CD4-positive, alpha-beta memory T cell (primary cell): ENCODE measurements at places on chromosomes 16 and 17. TPM values are rescaled to one million over a fixed set of nuclear protein-coding genes. Genes with fewer than 3 reads are reported as not detected.

DNA sequence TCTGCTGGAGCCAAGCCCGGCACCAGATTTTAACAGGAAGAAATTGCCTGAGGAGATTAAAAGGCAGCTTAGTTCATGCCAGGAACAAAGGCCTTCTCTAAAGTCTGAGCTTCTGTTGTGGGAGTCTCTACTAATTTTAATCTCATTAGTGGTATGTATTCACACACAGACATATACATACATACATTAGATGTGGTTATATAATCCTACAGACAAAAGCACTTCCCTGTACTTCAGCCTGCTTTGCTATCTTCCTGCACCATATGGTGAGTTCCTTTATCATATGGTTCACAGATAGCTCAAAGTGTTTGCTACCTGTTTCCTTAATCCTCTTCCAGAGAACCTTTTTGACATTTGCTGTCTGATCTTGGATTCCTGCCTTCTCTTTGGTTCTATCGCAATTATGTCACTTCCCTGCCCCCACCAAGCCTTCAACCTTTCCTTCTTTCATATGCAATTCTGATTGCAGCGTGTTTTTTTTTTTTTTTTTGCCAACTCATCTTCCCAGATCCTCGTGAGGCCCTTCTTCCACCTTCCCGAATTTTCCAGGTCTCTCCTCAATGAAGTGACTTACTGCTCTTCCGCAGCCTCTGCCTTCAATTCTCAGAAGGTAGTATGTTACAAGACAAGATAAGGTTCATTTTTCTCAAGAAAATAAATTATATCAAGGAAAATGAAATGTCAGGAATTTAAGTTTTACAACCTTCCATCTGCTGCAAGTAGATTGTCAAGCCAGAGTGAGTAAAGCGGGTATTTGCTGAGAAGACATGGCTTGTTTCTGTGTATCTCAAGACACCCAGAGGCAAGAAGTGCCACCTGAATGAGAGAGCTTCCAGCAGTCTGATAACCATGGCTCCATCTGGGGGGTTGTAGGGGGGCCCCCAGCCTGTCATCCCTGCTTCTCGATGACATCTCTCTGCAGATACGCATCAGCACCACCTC, 120.2 kb upstream of the CACNG3 start:
- H3K27ac ChIP-seq, result no peak overlapping the region
- H3K36me3 ChIP-seq, result peaks cover 4% of the 10 kb centered on the region
- DNase-seq, result no peak
- no peaks in the 10 kb centered on the region for H3K4me1 ChIP-seq

Gene C1QTNF8
- not detected for polyA plus RNA-seq

Gene LPO
- polyA plus RNA-seq, result not detected

Gene MYO15B
- 0.89 TPM for polyA plus RNA-seq

DNA sequence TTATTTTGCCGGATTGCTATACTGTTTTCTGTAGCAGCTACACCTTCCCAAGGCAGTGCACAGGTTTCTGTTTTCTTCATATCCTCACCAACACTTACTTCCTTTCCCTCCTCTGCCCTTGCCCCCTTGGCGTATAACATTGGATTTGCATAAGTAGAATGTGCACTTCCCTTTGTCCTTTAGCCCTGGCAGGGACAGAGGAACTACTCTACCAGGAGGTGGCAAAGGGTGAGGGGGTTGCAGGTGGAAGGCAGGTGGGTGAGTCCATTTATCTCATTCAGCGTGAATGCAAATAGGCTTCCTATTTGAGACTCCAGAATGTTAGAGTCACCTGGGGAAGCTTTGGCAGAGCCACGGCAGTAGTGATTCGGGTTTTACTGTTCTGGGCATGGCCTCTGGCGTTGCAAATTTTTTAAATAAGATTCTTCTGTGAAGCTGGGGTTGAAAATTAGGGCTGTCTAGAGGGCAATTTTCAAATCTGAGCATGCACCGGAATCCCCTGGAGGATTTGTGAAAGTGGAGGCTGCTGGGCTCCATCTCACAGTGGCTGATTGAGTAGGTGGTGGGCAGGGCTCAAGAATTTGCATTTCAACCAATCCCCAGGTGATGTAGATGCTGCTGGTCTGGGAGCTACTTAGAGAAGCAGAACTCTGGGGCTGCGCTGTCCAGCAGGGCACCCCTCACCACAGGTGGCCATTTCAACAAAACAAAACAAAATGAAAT, 84.7 kb downstream of the PLCG2 start:
- no peaks in the 10 kb centered on the region for H3K36me3 ChIP-seq
- no peak overlapping the region for H3K27ac ChIP-seq
- no peaks in the 10 kb centered on the region for H3K27me3 ChIP-seq
- no peak overlapping the region for H3K4me3 ChIP-seq

Gene WFIKKN1
- polyA plus RNA-seq, result 0.09 TPM

Gene GP1BA
- not detected for polyA plus RNA-seq

Gene IL21R
- 18.4 TPM for polyA plus RNA-seq

- H3K27me3 ChIP-seq, result no peaks in the 10 kb centered on the region
- H3K27ac ChIP-seq, result no peak overlapping the region
- peak; percentile 28 for DNase-seq
- peaks cover 31% of the 10 kb centered on the region for H3K4me1 ChIP-seq
- H3K4me3 ChIP-seq, result no peak overlapping the region
- H3K36me3 ChIP-seq, result peaks cover 21% of the 10 kb centered on the region
These were observed 84.5 kb downstream of the ABR start for GRCh38 chr17:1095090-1095852.

Gene KRT39
- not detected for polyA plus RNA-seq

DNA sequence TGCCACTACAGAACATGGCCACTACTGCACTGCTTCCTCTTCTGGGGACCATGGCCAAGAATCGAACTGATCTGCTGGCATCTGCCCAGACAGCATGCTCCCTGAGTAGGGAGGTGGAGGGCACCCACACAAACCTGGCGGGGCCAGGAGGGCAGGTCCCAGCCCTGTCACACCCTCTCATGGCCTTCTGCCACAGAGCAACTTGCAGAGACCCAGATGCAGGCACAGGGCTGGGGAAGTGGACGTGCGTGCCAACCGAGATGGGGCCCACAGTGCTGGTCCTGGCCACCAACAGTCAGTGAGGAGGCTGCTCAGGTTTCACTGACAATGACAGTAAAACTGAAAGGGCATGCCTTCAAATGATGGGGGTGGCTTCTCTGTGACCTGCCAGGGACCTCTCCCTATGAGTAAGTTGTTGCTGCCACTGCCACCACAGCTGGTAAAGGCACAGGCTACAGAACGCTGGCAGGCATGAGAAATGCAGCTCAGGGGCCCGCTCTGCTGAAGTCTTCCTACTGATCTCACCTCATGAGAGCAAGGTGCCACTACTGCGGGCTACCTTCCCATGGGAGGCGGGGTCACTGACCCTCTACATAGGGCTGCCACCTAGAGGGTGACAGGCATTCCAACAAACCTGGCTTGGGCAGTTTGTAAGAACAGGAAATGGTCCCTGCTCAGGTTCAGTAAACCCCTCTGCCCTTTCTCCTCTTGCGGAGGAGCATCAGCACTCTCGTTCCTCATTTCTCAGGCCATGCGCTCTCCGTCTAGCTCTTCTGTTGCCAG, 15.5 kb downstream of the HIC1 start:
- H3K36me3 ChIP-seq, result peaks cover 13% of the 10 kb centered on the region
- H3K4me1 ChIP-seq, result peaks cover 21% of the 10 kb centered on the region
- no peaks in the 10 kb centered on the region for H3K27me3 ChIP-seq
- H3K27ac ChIP-seq, result no peak overlapping the region

Gene NLRC5
- 151 TPM for polyA plus RNA-seq

- H3K27ac ChIP-seq, result peak overlapping the region; percentile 71
- no peak overlapping the region for H3K4me3 ChIP-seq
- DNase-seq, result peak; percentile 52
- H3K36me3 ChIP-seq, result no peaks in the 10 kb centered on the region
These were observed 65.7 kb downstream of the CENPV start for GRCh38 chr17:16287563-16288027.

Gene POLR2C
- 58.3 TPM for polyA plus RNA-seq

Gene SERPINF2
- polyA plus RNA-seq, result not detected

- no peak overlapping the region for H3K4me3 ChIP-seq
- DNase-seq, result no peak
- H3K36me3 ChIP-seq, result no peaks in the 10 kb centered on the region
- peaks cover 42% of the 10 kb centered on the region for H3K4me1 ChIP-seq
These were observed 28.0 kb downstream of the ZCCHC14 start for GRCh38 chr16:87464691-87465300.

Gene CA4
- polyA plus RNA-seq, result not detected

GRCh38 chr17:20206068-20206467, 196.9 kb downstream of the SPECC1 start:
- no peaks in the 10 kb centered on the region for H3K4me1 ChIP-seq
- no peak for DNase-seq
- no peak overlapping the region for H3K27ac ChIP-seq
- no peaks in the 10 kb centered on the region for H3K36me3 ChIP-seq
- no peak overlapping the region for H3K4me3 ChIP-seq
- H3K27me3 ChIP-seq, result no peaks in the 10 kb centered on the region

Gene HOXB3
- not detected for polyA plus RNA-seq

Gene RNF43
- not detected for polyA plus RNA-seq

DNA sequence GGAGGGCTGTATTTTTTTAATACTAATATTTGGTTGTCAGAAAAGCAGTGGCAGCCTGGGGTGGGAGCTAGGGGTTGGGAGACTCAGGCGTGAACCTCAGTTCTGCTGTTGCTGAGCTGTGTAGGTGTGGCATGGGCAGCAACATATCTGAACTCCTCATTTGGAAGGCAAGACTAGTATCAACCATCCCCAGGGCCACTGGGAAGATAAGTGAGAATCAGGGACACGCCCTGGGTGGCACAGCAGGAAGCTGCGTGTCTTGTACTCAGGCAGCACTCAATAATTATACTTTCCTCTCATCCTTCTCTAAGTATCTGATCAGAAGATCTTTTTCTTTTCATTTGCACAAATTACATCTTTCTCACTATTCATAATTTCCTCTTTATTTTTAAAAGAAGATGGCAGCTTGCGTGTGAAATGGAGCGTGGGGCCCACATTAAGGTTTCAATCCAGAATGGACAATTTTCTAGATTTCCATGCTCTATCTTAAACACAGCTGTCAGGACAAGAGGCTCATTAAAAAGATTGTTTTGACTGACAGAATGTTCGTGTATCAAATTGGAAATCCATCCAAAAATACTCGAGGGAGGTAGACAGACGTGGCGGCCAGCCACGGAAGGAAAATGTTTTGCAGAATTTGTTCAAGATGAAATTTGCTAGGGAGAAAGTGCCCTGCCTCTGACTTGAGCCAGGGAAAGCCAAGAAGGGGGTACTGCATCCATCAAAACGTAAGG, 121.1 kb downstream of the CPPED1 start:
- H3K36me3 ChIP-seq, result no peaks in the 10 kb centered on the region
- no peaks in the 10 kb centered on the region for H3K27me3 ChIP-seq
- no peak overlapping the region for H3K27ac ChIP-seq
- H3K4me3 ChIP-seq, result no peak overlapping the region

Gene HIC1
- polyA plus RNA-seq, result 1.6 TPM

Gene KRTAP4-5
- polyA plus RNA-seq, result not detected

Gene EFCAB5
- 0.71 TPM for polyA plus RNA-seq

DNA sequence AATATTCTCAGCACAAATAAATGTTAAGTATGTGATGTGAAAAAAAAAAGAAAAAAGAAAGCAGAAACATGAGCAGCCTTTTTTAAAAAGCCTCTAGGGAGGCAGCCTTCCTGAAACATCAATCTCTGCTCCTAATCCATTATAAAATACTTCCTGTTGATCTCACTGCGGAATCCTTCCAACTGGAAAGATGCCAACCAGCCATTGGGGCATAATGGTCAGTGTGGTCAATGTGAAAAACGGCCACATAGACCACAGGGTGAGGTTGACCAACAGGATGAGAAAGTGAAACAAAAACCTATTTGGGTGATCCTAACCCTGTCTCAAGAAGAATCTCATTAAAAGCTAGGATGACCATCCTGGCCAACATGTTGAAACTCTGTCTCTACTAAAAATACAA, 26.1 kb upstream of the ABCA8 start:
- no peaks in the 10 kb centered on the region for H3K4me1 ChIP-seq
- H3K27ac ChIP-seq, result no peak overlapping the region
- H3K4me3 ChIP-seq, result no peak overlapping the region
- no peak for DNase-seq
- no peaks in the 10 kb centered on the region for H3K27me3 ChIP-seq
- H3K36me3 ChIP-seq, result no peaks in the 10 kb centered on the region

Gene TSEN54
- 80.3 TPM for polyA plus RNA-seq
